ENCODE measurements at places on chromosomes 7 and 10.
A peak's percentile ranks its signal among the peaks of the same experiment; 100 is the strongest.

DNA sequence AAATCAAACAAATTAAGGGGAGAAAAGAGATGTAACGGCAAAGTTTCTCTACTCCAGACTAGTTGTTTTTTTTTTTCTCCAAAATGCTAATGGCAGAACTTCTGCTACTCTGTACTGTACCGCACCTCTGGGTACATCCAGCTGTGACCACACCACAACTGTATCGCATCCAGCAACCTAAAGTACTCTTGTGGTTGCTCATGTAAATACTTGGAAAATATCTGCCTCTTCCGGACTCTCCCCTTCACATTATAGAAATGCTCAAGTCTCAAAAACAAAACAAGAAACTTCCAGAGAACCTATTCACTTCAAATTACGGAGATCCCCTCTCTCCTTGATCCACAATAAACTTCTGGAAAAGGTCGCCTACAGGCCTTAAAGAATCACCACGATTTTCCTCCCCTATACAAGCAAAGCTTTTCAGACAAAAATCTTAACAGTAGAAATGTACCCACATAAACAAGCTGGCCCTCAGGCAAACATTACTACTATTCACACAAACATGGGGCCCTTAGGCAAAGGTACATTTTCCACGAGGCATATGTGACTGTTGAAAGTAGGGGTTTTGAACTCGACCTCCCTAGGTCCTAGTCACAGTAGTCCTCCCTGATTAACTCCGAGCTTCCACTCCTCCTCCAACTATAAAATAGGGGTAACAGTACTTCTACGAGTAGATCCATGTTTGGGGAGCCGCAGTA, 222.9 kb upstream of the MKLN1 start:
- DNase-seq = no peak

DNA sequence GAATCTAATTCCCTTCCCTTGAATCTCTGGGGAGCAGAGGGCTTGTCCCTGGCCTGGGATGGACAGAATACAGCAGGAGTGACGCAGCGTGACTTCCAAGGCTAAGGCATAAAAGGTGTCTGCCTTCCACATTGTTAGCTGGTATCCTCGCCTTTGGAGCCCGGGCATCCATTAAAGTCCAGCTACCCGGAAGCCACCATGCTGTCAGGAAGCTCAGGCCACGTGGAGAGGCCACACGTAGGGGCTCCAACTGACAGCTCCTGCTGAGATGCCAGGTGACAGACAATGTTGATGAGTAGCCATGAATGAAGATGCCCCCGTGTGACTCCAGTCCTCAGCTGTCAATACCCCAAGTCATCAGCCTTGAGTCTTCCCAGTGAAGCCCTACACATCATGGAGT, 99.9 kb downstream of the OAT start:
- no peak for DNase-seq

- no peak for DNase-seq
These were observed 139.8 kb upstream of the TNS3 start for GRCh38 chr7:47721670-47722069.

GRCh38 chr7:44391746-44392617, 66.6 kb upstream of the CAMK2B start:
- no peak for DNase-seq

DNA sequence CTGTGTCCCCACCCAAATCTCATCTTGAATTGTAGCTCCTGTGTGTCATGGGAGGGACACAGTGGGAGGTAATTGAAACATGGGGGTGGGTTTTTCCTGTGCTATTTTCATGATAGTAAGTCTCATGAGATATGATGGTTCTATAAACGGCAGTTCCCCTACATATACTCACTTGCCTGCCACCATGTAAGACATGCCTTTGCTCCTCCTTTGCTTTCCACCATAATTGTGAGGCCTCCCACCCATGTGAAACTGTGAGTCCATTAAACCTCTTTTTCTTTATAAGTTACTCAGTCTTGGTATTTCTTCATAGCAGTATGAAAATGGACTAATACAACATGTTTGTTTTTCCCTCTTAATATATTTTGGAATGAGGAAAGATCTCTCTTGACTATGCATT, 24.5 kb upstream of the TBXAS1 start:
- no peak for DNase-seq

GRCh38 chr7:115940460-115941060, 90.0 kb downstream of the TFEC start:
- no peak for DNase-seq

DNA sequence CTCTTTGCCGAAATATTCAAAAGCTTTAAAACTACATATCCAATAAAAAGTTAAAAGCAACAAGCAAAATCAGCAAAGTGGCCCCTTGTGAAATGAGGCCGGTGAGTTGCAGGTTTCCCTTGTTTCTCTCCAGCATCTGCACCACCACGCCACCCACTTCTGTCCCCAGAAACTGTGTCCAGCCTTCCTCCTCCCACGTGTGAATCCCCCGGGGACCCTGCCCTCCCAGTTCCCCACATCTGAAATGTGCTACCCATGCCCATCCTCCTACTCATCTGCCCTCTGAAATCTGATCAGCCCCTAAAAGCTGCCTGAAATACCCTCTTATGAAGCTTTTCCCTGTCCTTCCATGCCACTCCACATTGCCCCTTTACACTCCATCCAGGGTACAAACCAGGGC, 3.8 kb downstream of the ALOX5 start:
- DNase-seq = no peak

- DNase-seq = no peak
These were observed 64.4 kb downstream of the CCNY start for GRCh38 chr10:35400595-35401268.

DNA sequence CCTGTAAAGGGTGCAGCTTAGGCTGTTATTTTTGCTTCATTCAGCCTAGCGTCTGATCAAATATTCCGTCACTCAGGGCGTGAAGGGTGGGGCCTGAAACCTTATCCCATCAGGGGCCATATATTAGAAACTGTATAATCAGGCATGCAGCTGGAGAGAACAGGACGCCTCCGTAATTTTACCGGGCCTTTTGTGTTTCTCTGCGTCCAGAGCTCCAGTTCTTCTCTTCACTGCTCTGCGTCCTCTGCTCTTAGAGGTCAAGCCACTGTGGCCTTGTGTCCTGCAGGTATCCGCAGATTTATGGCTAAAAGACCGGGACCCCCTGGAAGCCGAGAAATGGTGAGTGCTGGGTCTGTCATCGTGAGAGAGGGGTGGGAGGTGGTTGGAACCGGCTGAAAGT, at the start of gene ZNF735:
Gene ZNF735 (plus strand): TSS at position 301 of the 400 bp plus-strand sequence. CDS start 0 bp downstream, at position 301.
- DNase-seq = no peak

DNA sequence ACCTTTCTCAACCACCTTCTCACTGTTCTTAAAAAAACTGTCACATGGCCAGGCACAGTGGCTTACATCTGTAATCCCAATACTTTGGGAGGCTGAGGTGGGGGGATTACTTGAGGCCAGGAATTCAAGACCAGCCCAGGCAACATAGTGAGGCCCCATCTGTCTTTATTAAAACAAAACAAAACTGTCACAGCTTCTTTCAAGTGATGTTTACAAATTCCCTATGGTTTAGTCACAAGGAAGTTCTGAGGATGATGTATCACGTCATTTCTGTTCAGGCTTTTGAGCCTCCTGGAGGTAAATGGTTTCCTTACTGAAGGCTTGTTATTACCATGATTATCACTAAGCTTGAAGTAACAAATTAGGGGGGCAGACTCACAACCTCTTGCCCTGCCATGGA, 186.2 kb downstream of the CFTR start:
- no peak for DNase-seq

- DNase-seq = no peak
These were observed 10.2 kb upstream of the ZFYVE27 start for GRCh38 chr10:97726636-97727178.

- DNase-seq = peak; percentile 3
These were observed 437.5 kb upstream of the MBL2 start for GRCh38 chr10:53209944-53210611.

GRCh38 chr10:99927721-99928280, 81.9 kb downstream of the DNMBP start:
- no peak for DNase-seq

GRCh38 chr7:50330254-50330653, 25.7 kb downstream of the IKZF1 start:
- DNase-seq = no peak

Measured in fibroblast of skin of left quadriceps (primary cell).